ENCODE measurements at places on chromosomes 5 and 9.

DNA sequence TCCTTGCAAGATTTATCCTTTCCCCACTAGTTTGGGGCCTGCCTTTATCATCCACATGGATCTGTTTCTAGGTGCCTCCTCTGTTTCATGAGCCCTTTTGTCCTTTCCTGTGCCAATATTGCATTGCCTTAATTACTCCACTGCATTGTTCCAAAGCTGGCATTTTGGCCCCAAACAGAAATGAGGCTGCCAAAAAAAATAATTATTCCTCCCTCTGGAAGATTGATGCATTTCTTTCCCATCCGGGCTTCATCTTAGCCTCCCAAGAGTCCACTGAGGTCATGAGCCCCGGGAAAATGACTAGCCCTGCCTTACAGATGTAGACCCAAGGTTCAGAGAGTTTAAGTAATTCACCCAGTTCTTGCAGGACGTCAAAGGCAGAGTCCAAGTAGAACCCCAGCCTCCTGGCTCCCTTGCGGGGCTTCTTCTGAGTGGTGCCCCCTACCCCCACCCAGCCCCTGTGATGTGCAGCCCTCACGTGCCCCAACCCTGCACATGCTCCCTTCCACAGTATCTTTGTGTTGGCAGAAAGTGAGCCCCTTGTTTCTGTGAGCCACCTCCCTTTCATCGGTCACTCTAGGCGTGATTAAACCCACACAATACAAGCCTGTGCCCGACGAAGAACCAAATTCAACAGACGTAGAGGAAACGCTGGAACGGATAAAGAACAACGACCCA is 62.1 kb downstream of the TMOD1 start:
- no peak for DNase-seq

DNA sequence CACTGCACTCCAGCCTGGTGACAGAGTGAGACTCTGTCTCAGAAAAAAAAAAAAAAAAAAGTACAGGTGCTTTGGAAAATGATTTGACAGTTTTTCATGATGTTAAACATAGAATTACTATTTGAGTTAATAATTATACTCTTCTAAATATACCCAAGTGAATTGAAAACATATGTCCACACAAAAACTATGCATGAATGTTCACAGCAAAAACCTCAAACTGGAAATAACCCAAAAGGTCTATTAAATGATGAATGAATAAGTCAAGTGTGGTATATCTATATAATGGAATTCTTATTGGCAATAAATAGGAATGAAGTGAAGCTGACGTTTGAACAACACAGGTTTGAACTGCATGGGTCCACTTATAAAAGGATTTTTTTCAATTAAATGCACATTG is 207.2 kb upstream of the DAB2 start:
- no peak for DNase-seq

GRCh38 chr9:128098297-128099230 is 29.0 kb downstream of the PTGES2 start:
- DNase-seq = peak; percentile 46

GRCh38 chr5:79834754-79835714 is 145.4 kb downstream of the CMYA5 start:
- no peak for DNase-seq

DNA sequence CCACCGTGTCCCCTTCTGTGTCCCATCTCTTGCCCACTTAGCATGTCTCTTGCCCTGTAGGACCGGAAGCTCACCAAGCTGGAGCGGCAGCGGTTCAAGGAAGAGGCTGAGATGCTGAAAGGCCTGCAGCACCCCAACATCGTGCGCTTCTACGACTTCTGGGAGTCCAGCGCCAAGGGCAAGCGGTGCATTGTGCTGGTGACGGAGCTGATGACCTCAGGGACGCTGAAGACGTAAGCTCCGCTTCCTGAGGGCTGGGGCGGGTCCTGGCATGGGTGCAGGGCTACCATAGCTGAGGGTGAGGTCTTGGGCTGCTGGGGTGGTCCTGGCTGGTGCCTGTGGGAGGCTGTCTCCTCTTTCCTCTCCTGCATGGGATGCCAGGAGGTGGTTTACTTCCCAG is 45.7 kb downstream of the WNK2 start:
- no peak for DNase-seq

DNA sequence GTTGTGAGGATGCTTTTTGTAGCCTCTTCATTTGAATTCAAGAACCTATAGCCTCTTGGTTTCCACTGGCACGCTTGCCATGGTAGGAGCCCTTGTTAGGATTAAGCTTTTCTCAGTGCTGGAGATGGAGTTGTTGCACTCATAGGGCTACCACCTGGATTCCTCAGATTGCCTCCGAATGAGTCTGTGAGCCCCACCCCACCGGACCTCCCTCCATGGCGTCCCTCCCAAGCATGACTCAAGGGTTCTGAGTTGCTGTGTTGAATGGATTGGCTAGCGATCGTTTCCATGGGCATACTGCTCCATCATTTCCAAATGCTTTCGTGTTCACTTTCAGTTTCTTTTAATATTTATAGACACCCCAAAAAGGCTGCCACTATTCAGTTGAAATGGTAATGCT is 69.9 kb downstream of the DAPK1 start:
- DNase-seq = no peak

- no peak for DNase-seq
These were observed 4.6 kb downstream of the SLC35A4 start for GRCh38 chr5:140569197-140569596.

DNA sequence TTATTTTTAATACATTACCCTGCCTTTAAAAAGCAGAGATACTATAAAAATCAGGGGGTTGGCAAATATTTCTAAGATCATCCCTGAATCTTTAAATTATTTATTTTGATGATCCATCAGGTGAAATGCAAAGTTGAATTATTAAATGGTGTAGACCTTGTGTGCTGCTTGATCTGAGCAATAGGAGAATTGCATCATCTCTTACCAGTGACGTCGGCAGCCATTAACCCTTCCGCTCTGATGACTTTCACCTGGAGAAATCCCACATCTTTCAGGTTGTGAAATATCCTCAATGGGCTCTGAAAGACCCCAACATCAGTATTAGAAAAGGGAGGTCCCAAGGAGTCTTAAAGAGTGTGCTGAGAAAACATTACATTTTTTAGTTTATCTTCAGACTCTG is 270.2 kb downstream of the SLF1 start:
- no peak for DNase-seq

DNA sequence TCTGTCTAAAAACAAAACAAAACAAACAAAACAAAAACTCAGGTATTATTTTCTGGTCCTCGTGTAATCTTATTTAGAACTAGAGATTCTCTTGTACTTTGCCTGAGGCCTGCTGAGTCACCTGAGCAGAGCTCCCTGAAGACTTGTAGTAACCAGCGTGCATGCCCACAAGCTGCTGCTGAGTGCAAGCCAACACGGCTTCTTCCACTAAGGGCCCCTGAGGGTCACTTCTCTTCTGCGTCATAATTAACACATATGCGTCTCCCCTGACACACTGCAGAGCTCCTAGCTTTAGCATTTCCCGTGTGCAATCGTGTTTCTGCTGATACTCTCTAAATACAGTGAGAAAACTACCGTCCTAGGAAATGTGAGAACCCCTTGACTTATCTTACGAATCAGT is 10.9 kb upstream of the NDFIP1 start:
- DNase-seq = no peak

DNA sequence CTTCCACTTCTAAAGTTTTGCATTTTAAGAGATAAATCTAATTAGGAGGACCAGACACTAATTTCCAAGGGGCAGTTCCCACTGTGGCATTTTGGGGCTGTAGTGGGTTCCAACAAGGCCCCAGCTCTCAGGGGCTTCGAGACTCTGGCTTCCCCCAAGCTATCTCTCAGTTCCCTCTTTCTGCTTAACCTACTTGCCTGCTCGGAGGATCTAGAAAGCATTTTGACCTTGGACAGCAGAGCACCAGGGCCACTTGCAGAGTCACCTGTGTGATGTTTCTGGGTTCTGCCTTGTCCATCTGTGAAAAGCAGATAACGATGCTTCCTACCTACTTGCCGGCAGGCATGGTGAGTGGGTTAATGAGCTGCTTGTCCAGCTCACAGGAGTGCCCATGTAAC is 175.4 kb downstream of the MED10 start:
- DNase-seq = no peak

- DNase-seq = no peak
These were observed 466.6 kb upstream of the DAB2 start for GRCh38 chr5:39891376-39891775.

GRCh38 chr5:69285448-69286116 is 47.0 kb downstream of the CCDC125 start:
- DNase-seq = no peak

DNA sequence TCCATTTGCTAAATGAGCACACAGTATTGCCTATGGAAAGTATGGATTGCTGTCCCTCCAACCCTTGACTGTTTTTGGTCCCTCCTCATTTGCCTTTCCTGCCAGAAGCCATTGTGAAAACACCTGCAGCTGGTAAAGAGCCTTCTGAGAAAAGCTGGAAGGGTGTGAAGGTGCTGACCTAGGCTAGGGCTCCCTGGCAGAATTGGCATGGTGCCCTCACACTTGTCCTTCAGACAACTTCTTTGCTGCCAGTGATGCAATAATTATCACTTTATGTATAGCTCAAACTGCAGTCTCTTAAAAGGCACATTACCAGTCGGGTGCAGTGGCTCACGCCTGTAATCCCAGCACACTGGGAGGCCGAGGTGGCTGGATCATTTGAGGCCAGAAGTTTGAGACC is 4.2 kb downstream of the TXNDC15 start:
- DNase-seq = no peak

DNA sequence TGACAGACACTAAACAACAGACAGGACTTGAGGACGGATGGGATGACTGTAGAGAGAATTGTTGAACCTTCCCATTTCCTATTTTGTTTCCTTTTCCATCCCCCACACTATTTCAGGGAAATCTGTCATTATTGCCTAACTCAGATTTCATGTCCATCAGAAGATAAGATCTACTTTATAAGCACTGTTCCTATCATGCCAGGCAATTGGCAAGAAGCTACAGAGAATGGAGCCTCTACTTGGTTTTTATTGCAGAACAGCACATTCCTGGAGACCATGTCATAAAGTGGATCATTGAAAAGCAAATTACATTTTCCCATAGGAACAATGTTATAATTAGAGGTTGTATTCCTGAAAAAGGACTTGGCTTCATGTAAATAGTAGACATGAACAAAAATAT is 173.7 kb upstream of the KIF2A start:
- no peak for DNase-seq

DNA sequence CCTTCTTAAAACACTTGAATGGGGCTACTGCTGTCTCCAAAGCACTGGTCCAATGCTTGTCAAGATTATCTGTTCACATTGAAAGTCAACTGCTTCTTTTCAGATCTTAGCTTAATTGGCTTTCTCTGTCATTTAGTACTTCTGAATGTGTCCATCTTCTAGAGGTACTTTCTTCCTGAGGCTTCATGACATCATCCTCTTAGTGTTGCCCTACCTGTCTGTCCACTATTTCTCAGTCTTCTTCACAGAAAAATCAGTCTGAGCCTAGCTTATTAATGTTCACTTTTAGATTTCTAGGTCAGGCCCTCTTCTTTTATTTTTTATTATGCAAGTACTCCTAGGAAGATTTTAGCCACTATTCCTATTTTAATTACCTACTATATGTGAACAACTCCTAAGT is 899.9 kb downstream of the DTWD2 start:
- no peak for DNase-seq

DNA sequence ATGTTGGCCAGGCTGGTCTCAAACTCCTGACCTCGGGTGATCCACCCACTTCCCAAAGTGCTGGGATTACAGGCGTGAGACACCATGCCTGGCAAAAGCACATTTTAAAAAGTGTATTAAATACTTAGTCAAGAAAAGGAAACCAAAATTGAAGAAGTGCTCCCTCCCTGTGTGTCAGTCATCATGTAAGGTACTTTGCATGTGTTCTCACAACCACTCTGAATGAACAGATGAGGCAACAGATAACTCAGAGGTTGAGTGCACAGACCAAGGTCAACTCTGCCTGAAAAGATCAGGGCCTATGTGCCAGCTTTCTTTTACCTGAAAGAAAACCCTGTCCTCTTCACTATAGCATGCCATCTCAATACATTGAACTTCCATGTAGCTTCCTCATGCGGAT is 289.7 kb downstream of the MRPS30 start:
- DNase-seq = no peak

GRCh38 chr9:104794070-104794469 is 30.1 kb downstream of the NIPSNAP3B start:
- DNase-seq = peak; percentile 16

DNA sequence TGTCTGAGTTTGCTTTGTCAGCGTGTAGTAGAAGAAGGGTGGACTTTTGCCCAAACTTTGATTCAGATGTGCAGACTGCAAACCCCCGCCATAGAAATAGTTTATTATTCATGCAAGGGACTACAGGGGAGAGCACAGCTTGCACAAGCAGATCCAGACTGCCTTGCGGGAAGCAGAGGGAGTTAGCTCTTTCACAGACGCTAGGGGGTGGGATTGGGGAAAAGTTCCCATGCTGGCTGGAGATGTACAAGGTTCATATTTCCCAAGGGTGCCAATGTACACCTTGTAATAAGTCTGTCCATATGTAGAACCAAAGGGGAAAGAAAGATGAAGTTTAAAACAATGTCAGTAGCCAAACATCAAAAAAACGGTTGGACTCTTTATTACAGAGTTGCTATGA is 749.7 kb upstream of the COX7C start:
- no peak for DNase-seq

GRCh38 chr9:85522459-85523092 is 219.2 kb downstream of the AGTPBP1 start:
- peak; percentile 45 for DNase-seq

GRCh38 chr5:37916525-37916924 is 76.7 kb upstream of the GDNF start:
- no peak for DNase-seq

GRCh38 chr5:163444526-163444925 is 7.1 kb downstream of the CCNG1 start:
- no peak for DNase-seq

DNA sequence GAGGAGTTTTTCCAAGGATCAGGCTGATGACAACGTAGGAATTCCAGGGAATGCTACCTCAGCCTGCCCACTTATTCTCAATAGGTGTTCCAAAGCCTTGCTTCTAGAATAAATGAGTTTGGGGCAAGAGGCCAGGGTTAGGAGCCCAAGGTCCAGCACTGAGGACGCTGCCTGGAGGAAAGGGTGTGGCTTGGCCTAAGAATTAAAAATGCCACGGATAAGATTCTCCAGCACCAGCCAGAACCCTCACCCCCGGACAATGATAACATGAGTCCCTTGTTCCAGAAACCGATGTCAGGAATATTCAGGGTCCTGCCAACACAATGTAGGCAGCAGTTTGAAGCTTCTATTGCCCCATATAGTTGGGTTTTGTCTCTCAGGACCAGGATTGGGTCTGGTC is 7.6 kb downstream of the SPRY4 start:
- DNase-seq = no peak

- no peak for DNase-seq
These were observed 58.8 kb upstream of the TMEM171 start for GRCh38 chr5:73061593-73061992.

DNA sequence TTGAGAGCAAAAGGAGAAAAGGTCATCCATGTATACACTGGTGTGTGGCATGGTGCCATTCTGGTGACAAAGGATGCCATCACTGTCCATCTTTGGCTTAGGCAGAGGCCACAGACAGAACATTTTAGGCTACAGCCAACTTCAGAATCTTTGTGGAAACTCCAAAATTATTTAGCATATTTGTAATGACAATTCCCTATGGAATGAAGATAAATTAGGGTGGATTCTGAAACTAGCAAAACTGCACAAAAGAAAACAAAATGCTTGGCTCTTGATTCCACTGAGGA is 92.5 kb downstream of the FBXW11 start:
- no peak for DNase-seq

- DNase-seq = no peak
These were observed 64.7 kb upstream of the RICTOR start for GRCh38 chr5:39138892-39139291.

All from activated CD4-positive, alpha-beta T cell treated with anti-CD3 and anti-CD28 coated beads, Interleukin-2, Interleukin-6, amounts not matched to agents 100 ng/mL and 50 ng/mL, durations not matched to agents 16 hours and 8 hours (primary cell).